ENCODE measurements at places on chromosomes 12 and 14. TPM values are rescaled to one million over a fixed set of nuclear protein-coding genes. Genes with fewer than 3 reads are reported as not detected.
A peak's percentile ranks its signal among the peaks of the same experiment; 100 is the strongest.

DNA sequence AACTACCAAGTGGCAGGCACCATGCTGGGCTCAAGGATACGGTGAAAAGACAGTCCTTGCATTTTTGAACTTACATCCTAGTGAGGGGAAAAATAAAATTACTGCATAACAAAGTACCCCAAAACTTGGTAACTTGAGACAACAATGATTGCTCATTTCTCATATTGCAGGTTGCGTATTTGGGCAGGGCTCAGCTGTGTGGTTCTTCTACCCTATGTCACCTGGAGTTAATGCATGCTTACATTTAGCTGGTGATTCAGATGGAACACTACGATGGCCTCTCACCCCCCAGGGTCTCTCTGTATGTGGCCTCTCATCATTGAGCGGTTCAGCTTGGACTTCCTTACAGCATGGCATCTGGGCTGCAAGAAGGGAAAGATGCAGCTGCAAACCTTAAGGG, 60.7 kb upstream of the RBM19 start:
- DNase-seq: no peak

DNA sequence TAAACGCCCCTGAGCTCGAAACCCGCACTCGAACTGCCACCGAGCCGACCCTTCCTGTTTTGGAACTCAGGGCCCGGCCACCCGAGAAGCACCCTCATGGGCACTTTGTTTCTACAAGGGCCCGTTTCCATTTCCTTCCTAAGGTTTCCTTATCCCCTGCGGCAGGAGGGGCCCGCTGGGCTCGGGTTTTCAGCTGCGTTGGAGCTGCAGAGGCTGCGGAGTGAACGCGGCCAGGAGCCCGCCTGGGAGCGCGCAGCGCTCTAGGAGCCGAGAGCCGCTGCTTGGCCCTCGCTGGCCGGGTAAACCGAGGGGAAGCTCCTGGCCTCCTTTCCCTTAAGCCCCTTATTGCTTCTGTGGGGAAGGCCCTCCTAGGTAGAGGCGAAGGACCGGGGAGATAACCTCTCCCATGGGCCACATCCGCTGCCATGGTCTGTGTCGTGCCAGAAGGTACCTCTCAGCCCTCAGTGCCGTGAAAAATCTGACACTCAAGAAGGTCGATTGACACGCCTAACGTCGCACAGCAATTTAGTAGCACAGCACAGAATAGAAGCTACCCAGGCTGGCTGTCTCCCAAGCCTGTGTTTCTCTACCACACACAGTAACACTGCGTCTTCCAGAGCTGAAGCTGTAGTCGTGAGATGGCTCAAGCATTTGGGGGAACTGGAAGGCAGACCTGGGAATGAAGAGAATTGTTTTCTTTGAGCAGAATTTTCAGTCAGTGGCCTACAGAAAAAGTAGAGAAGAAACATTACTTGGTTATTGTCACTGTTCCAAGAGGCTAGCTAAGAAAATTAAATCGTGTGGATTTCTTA, 12.9 kb upstream of the CALM1 start:
- peak; percentile 77 for DNase-seq

DNA sequence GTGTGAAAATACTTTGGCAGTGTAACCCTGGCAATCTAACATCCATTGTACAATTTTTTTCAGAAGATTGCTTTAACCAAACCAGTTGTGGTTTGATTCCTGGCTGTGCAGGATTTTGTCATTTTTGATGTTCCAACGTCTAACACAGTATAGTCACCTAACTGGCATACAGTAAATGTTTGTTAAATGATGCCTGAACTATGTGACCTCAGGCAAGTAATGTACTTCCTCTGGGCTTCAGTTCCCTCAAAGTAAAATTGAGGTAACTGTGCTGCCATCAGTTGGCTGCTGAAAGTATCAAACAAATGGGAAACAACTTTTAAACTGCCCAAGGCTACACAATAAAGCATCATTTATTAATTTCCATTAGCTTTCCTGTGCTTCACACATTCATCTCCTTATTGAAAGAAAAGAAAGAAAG, 4.3 kb downstream of the TM7SF3 start:
- no peak for DNase-seq

- no peak for DNase-seq
These were observed 196.5 kb downstream of the DUSP6 start for GRCh38 chr12:89155826-89156225.

GRCh38 chr14:103825101-103825500, 22.3 kb downstream of the PPP1R13B start:
- DNase-seq: no peak

DNA sequence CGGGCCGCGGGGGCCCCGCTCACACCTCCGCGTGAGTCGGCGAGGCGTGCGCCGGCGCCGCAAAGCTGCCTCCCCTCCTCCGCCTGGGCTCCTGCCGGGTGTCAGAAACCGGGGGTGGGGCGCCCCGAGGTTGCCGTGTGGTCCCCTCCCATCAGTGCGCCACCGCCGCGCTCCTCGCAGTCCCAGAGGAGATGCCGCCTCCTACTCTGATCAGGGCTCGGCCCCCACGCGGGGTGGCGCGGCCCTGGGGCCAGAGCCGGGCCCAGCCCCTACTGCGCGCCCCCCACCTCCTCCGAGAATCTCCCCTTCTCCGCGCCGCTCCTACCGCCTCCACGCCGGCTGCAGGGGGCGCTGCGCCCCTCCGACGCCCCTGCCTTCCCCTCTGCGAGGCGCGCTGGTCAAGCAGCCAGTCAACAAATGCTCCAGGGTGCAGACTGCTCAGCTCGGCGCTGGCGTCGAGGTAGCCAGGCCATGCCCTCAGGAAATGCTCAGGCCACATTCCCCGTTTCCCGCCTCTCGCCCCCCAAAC, 467 bp upstream of the JAG2 start:
- no peak for DNase-seq

GRCh38 chr12:68612202-68612601, 1.5 kb downstream of the RAP1B start:
- DNase-seq: no peak

DNA sequence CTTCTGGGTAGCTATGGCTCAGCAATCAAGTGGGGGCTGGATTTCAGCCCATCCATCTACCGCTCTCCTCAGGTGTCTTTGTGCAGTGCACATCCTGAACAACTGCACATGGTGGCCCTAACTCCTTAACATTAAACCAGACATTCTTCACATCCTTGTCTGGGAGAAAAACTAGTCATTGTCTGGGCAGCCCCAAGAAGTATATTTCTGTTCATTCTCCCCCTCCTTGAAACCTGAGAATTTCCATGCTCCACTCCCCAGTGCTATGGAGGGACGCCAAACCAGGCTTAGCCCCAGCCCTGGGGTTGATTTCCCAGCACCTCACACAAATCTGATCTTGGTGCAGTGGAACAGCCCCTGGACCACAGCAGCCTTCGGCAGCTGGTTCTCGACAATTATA, 13.4 kb downstream of the MYL2 start:
- no peak for DNase-seq

DNA sequence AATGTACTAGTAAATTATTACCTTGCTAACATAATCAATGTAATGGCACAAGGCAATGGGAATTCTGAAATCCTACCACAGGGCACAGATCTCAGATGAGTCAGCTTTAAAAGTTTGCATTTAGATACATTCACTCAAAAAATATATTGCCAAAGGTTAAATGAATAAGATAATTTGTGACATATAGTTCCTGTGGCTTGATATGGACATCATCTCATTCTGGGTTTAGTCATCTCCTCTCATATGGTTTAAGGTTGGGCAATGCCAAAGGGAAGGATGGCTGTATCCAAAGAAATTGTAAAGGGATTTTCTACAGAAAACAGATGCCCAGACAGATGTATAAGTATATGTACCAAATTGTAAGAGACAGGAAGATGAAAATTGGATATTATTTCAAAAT, 1065.0 kb downstream of the LRFN5 start:
- DNase-seq: no peak

LYZ gene
- total RNA-seq: 49.2 TPM

RDH11 gene
- total RNA-seq: 14.3 TPM

FOXM1 gene
- total RNA-seq: 1.2 TPM

PRKD1 gene
- total RNA-seq: 3.2 TPM

MYF5 gene
- total RNA-seq: not detected
